ENCODE measurements at places on chromosomes 2 and 18. TPM values are rescaled to one million over a fixed set of nuclear protein-coding genes. Genes with fewer than 3 reads are reported as not detected.

Gene IGFBP5
- 191 TPM for total RNA-seq

DNA sequence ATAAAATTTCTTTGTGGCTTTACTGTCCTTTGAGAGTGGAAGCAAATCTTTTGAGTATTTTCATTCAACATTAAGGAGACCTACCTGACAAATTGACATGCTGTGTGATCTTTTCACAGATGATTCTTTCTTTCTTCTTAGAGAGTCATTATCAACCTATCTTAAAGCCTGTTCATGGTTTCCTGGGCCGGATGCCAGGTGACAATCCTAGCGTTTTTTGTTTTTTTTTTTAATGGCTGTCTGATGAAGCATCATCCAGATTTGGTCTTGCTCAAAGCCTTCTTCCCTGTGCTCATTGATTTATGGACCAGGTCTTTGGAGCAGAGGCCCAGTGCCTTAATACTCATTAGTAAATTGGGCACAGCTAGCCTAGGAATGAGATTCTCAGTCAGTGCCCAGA is 9.8 kb upstream of the MGAT5 start:
- DNase-seq, result no peak

Gene NT5DC4
- not detected for total RNA-seq

DNA sequence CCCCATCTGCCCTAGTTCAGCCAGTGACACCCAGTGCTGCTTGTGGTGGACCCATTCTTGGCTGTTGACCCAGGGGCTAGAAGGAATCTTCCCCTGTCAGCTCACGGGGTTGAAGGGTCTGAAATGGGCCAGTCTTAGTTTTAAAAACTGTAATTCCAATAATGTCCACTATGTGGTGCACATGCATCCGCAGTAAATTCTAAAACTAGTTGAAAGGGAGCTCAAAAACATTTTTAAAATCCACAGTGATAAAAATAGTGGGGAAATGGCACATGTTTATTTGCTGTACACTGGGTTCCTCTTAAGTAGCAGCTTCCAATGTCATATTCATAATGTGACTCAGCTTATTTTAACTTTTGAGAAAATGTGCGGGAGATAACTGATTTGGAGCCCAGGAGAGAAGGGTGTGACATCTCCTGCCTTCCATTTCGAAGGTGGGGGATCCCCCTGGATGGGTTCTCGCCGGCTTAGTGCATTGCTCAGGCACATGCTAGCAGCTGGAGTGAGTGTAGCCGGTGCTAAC is 32.8 kb downstream of the GRHL1 start:
- peak; percentile 63 for DNase-seq

Gene TDRD15
- not detected for total RNA-seq

Gene IGFBP2
- total RNA-seq, result 785 TPM

DNA sequence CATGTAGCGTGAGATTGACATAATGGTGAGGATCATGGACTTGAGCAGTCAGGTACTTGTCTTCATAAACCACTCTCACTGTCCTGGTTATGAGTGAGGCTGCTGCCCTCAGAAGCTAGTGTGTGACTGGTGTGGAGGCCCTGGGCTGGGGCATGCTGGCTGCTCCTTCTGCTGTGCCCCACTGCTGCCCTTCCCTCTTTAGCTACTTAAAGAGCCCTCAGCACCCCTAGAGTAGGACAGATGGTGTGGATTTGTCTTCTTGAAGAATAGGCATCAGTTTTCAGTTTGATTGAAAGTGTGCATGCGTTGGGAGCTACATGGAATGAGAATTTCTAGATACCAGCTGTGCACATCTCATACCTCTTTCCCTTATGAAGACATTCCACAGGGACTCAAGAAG is 15.4 kb downstream of the CPLX4 start:
- no peak for DNase-seq

- DNase-seq, result no peak
Observed at GRCh38 chr2:50143822-50144575, 887.9 kb downstream of the NRXN1 start.

- no peak for DNase-seq
Observed at GRCh38 chr2:231010201-231010730, 14.3 kb downstream of the SPATA3 start.

Gene RPRM
- total RNA-seq, result not detected

- no peak for DNase-seq
Observed at GRCh38 chr2:213149294-213149875, 2.0 kb downstream of the IKZF2 start.

Data from cardiac septum (tissue), 1 donor.